T-helper 2 cell treated with Interferon-gamma antibody and Interleukin-4, amounts not matched to agents 5 μg/mL and 100 μg/mL, for 36 hours (primary cell): ENCODE measurements at places on chromosomes 2 and 18.

GRCh38 chr2:213227458-213227857 lies 56.8 kb upstream of the SPAG16 start:
- no peak for DNase-seq

DNA sequence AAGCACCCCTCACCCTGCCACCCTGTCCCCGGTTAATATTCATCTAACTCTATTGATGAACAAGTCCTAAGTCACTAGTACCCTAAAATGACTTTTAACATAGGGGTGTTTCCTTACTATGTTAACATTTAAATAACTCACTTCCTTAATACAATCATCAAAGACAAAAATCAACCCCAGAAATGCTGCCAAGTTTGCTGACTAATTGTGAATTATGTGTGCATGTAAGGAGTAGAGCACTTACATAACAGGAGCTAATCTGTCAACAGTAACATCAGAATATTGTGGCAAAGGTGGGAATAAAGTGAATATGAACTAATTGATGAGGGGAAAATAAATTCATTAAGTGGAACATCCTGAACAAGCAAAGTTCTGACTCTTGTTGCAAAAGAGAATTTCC lies 81.4 kb upstream of the ERBB4 start:
- no peak for DNase-seq

DNA sequence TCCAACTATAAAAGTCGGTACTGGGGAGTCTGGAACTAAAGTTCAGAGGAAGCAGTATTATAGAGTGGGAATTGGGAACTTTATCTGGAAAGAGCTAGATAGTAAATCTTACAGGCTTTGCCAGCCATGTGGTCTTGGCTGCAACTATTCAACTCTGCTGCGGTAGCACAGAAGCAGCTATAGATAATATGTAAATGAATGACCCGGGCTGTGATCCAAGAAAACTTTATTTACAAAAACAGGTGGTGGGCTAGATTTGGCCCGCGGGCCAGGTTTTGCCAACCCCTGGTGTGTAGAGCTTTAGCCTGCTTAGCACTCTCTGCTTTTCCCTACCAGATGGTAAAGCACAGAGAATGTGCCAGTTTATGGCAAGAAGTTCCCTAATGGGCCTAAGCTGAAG lies 70.8 kb downstream of the TNP1 start:
- no peak for DNase-seq

- DNase-seq: no peak
Observed at GRCh38 chr18:63871836-63872235, 15.7 kb upstream of the SERPINB2 start.
